ENCODE measurements at places on chromosomes 3 and 15.
A peak's percentile ranks its signal among the peaks of the same experiment; 100 is the strongest.

- no peak for DNase-seq
Measured at GRCh38 chr15:95793231-95793630, 537.3 kb upstream of the NR2F2 start.

- no peak for DNase-seq
Measured at GRCh38 chr15:32987067-32987466, 207.4 kb downstream of the FMN1 start.

DNA sequence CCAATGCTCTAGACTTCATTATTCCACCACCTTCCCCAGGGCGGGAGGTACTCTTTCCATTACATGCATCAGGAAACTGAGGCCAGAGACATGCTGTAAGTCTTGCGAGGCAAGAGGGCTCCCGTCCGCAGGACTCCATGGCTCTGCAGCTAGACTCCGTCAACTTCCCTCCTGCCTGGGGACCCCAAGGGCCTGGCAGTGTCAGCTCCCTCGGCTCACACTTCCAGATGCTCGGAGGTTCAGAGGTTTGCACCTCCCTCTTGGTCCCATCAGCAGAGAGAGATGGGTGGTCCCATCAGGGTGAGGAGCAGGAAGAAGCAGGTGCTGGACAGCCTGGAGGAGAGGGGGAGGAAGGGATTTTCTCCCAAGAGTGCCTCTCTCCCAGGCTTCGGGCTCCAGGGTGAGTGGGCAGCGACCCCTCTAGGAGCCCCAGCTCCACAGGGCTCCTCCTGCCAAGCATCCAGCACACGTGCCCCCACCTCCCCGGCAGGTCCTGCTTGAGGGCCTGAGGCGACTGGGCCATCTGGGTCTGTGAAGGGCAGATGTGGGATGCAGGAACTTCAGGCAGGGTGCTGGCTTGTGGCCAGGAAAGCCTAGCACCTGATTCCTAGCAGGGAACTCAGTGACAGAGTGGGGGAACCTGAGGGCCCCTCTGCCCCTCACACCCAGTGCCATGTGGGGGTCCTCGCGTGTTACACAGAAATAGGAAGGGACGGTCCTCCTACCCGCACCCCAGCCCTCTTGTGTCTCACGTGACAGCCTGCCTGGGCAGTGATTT is 9.3 kb downstream of the PAK6 start:
- DNase-seq = no peak

- DNase-seq = no peak
Measured at GRCh38 chr15:77346245-77347036, 73.5 kb downstream of the PEAK1 start.

GRCh38 chr15:31262901-31263671 is 63.5 kb upstream of the KLF13 start:
- no peak for DNase-seq

DNA sequence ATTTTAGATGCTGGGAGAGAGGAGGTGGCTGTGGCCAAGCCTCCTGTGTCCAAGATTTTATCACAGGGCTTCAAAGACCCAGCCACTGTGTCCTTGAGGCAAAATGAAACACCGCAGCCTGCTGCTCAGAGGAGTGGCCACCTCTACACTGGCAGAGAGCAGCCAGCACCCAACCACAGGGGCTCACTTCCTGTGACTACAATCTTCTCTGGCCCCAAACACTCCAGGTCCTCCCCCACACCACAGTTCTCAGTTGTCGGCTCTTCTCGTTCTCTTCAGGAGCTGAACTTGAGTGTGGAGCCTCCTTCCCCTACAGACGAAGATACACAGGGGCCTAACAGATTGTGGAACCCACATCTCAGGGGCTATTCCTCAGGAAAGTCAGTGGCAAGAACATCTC is 45.6 kb downstream of the CDAN1 start:
- DNase-seq = no peak

GRCh38 chr15:83061680-83062079 is 5.4 kb downstream of the BTBD1 start:
- DNase-seq = no peak

DNA sequence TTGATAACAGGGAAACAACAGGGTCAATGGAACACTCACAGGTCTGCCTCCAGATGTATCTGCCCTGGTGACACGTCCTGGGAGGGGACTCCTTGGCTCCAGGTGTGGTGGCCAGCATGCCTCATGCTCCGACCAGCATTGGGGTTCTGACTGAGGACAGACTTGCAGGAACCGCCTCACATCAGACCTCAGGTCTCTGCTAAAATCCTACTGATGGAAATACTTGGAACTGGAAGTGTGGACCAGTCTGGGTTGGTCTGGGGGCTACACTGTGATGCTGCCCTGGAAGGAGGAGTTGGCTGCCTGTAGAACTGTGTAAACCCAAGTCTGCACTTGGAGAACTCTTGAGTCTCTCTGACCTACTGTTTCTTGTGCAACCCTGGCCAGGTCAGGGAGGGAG is 17.1 kb upstream of the KY start:
- DNase-seq = no peak

DNA sequence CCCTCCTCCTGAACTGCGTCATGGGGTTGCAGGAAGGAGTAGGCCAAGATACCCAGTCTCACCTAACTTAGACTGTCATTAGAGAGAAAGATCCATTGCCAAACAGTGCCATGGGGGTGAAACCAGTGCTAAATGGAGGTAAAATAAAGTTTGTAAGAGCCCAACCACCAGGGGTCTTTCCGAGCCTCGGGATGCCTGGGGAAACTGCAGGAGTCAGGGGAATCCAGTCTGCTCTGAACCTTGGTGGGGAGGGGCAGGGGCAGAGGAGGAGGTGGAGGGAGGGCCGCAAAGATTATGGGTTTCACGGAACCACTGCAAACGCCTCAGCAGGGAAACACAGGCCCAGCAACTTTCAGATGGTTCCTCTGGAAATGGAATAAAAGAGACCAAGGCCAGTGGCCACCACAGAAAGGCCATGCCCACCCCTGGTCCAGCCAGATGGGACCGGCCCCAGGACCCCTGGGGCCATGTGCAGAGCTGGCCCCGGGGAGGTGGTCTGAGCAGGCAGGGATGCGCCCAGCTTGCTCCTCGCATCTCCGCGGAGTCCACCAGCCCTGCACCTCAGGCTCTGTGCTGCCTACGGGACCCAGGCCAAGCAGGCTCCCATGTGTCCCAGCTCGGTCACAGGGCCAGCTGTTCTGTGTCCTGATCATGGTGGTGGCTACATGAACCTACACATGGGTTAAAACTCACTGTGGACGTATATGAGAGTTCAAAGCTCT is 19.8 kb upstream of the GP9 start:
- DNase-seq = no peak

GRCh38 chr3:88150371-88150770 is 612 bp downstream of the C3orf38 start:
- DNase-seq = no peak

DNA sequence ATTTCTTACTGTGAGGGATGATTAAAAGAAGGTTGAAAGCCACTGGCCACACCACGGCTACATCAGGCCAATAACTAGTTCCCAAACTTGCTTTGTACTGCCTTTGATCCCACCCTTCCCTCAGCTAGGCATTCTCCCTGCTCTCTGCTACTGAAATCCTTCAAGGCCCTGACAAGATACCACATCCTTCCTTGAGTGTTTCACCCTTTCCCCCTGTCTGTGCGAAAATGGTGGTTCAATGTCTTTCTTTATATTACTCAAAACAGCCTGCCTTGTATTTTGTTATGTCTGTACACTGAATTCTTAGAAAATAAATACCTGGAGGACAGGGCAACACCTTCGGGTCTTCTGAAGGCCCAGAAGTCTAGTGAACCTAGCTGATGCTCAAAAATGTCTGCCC is 932 bp upstream of the VPS8 start:
- no peak for DNase-seq

DNA sequence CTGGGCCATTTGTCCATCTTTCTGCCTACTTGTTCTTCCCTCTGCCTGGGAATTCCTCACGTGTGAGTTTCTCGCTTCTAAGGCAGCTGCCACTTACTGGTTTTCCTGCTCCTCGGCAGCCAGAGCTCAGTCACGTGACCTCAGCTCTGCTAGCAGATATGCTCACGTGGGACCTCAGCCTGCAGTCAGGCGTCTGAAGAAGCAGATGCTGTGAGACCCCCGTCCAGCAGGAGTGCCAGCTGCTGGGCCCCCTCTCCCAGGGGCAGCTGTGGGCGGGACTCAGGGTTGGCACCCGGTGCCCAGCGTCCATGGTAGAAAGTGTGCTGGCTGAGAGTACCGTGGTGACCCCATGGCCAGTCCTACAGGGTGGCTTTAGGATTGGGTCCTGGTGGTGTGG is 161.3 kb upstream of the TLE3 start:
- DNase-seq = no peak

GRCh38 chr15:25987638-25988037 is 124.5 kb upstream of the ATP10A start:
- DNase-seq = no peak

GRCh38 chr3:117562000-117562399 is 852.4 kb downstream of the TUSC7 start:
- DNase-seq = no peak

- DNase-seq = no peak
Measured at GRCh38 chr3:105835606-105836005, 33.2 kb downstream of the CBLB start.

- DNase-seq = no peak
Measured at GRCh38 chr3:46960081-46960701, 16.4 kb downstream of the CCDC12 start.

DNA sequence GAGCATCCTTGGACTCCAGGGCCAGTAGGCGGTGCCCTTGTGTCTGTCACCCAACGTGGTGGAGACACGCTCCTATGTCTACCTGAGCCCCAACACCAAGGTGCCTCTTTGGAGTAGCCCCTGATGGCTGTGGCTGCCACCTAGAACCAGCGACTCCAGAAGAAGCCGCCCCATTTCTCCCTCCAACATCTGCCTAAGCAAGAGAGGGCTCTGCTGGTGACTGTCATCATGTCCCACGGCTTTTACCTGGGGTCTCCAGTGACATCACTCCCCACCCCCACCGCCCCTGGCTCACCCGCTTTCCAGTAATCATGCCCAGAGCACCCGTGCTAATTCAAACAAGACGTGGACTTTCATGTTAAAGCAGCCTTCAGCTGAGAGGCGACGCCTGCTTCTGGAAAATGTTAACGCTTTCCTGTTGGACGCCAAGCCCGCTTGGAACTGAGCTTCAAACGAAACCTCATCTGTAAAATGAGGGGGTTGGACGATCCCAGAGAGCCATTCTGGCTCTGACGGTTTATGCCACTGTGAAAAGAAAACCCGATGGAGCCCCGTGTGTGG is 57.0 kb downstream of the ISG20 start:
- no peak for DNase-seq

DNA sequence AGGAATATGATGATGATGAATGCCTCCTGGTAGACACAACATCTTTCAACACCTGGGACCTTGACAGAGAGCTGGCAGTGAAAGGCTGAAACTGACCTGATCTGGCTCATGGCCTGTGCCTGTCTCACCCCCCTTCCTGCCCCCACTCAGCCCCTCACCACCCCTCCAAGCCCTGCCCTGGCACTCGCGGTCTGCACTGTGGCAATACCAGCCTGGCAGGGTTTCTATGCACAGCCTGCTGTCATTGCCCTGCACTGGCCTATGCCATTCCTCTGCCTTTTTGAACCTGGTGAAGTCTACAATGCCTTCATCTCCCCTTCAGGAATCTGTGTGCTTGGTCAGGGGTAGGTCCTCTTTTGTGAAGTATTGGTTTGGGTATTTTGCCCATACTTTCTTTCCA is 56.5 kb downstream of the ACAD9 start:
- no peak for DNase-seq

- DNase-seq = no peak
Measured at GRCh38 chr3:58629629-58630028, 36.9 kb downstream of the FAM3D start.

DNA sequence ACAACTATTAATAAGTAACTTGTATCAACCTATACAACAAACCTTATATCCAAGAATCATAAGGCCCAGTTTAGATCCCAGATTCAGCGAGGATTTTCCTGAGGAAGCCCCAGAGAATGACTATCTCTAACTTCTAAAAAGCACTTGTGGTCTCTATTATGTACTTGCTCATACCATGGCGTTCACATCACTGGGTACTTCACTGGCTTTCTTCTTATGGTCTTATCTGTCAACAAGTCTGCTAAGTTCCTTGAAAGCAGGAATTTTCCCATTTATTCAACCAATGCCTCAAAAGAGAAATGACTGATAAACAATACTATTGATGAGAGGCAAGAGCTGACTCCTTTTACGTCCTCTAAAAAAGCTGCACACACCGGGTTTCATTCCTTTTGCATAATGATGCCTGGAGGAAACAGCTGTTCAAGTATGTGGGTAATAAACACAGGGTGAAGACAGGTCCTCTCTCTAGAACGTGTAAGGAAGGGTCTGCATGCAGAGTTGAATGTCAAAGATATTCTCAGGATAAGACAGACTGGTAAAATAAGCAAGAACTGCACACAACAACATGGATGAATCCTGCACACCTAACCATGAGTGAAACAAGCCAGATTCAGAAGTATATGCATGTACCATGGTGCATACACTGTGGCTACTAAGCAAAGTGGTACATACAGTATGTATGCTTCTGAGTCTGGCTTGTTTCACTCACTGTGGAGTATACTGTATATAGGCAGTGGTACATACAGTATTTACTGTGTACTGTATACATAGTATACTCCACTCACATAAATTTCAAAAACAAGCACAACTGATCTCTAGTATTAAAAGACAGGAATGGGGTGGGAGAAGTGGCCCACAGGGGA is 408.7 kb downstream of the SHQ1 start:
- DNase-seq = no peak

- peak; percentile 48 for DNase-seq
Measured at GRCh38 chr3:95002438-95003046, 939.7 kb downstream of the NSUN3 start.

- DNase-seq = no peak
Measured at GRCh38 chr15:82850731-82851130, 41.3 kb downstream of the WHAMM start.

GRCh38 chr3:5645692-5646410 is 458.3 kb downstream of the EDEM1 start:
- DNase-seq = no peak
